ENCODE measurements at places on chromosomes 11 and 22.

DNA sequence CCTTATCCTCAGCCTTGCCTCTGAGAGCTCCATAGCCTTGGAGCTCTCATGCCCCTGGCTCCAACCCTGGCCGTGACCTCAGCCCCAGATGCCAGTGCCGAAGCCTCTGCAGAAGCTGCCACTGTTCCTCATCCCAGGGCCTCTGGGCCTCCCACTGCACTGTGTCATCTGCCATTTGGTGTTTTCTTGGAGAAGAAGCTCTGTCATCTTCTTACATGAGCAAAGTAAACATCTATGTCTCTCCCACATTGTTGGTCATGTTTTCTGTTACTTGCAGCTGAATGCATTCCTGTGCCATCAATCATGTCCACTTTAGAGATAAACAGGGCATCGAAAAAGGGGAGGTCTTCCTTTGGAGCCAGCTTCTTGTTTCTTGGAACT lies 45.0 kb upstream of the FTH1 start:
- no peak for DNase-seq

GRCh38 chr11:69638941-69639681 lies 1.8 kb upstream of the CCND1 start:
- DNase-seq = no peak

GRCh38 chr11:129960216-129961214 lies 42.1 kb downstream of the PRDM10 start:
- DNase-seq = no peak

GRCh38 chr11:8531312-8531711 lies 62.7 kb downstream of the STK33 start:
- no peak for DNase-seq

GRCh38 chr22:45638834-45639746 lies 32.5 kb upstream of the ATXN10 start:
- no peak for DNase-seq

DNA sequence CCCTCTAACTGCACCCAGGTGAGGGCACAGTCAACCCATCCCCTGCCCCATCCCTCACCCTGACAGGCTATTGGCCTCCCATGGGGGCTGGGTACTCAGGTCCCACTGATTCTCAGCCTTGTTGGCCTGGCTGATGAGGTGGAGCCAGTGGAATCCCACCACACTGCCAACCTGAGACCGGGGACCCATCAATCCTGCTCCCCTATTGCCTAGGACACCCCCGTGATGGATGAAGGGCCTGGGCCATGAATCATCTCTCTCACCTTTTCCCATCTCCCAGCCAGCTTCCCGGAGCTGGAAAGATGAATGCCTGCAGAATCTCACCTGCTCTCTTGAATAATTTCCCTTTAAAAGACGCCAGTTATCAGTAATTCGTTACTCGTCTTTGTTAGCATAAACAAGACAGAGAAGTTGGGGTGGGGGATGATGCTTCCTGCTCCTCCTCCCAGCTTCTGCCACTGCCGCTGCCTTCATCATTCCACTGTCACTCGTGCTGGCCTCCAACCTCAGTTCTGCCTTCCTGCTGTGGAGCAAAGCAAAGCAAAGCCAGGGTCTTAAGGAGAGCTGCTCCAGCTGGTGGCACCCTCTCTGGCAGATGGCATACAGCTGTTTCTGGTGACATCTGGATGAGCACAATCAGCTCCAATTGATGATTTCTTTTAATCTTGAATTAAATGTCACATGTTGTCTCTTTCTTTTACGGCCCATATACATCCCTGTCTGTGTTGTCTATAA lies 204.0 kb upstream of the NECTIN1 start:
- DNase-seq = no peak

DNA sequence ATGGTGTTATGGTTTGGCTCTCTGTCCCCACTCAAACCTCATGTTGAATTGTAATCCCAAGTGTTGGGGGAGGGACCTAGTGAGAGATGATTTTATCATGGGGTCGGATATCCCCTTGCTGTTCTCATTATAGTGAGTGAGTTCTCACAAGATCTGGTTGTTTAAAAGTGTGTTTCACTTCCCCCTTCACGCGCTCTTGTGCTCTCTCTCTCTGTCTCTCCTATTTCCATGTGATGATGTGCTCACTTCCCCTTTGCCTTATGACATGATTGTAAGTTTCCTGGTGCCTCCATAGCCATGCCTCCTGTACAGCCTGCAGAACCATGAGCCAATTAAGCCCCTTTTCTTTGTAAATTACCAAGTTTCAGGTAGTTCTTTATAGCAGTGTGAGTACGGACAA lies 765.1 kb downstream of the KCNA4 start:
- DNase-seq = no peak

GRCh38 chr11:41413843-41414242 lies 45.6 kb downstream of the LRRC4C start:
- no peak for DNase-seq

Data from stimulated activated CD8-positive, alpha-beta memory T cell treated with anti-CD3 and anti-CD28 coated beads, Interleukin-2, amount 100 ng/mL, for 1 hour (primary cell).